ENCODE measurements at places on chromosomes 5 and 9. TPM values are rescaled to one million over a fixed set of nuclear protein-coding genes. Genes with fewer than 3 reads are reported as not detected.

SOX30 gene
- total RNA-seq: not detected

EIF4E1B gene
- not detected for total RNA-seq

GGTA1 gene
- 3.5 TPM for total RNA-seq

ZNF189 gene
- 22.8 TPM for total RNA-seq

LRRC70 gene
- 1.9 TPM for total RNA-seq

RNF130 gene
- total RNA-seq: 54.5 TPM

CD274 gene
- total RNA-seq: 4.6 TPM

IL31RA gene
- total RNA-seq: not detected

GRCh38 chr5:71986101-71986500 lies 121.2 kb upstream of the MAP1B start:
- no peaks in the 10 kb centered on the region for H3K36me3 ChIP-seq
- no peak for DNase-seq
- no peak overlapping the region for H3K27ac ChIP-seq
- no peak overlapping the region for H3K4me3 ChIP-seq
- H3K27me3 ChIP-seq: no peaks in the 10 kb centered on the region

- H3K27me3 ChIP-seq: no peaks in the 10 kb centered on the region
- no peak overlapping the region for H3K27ac ChIP-seq
- no peak for DNase-seq
Observed at GRCh38 chr9:118003240-118003639, 299.0 kb downstream of the TLR4 start.

DNA sequence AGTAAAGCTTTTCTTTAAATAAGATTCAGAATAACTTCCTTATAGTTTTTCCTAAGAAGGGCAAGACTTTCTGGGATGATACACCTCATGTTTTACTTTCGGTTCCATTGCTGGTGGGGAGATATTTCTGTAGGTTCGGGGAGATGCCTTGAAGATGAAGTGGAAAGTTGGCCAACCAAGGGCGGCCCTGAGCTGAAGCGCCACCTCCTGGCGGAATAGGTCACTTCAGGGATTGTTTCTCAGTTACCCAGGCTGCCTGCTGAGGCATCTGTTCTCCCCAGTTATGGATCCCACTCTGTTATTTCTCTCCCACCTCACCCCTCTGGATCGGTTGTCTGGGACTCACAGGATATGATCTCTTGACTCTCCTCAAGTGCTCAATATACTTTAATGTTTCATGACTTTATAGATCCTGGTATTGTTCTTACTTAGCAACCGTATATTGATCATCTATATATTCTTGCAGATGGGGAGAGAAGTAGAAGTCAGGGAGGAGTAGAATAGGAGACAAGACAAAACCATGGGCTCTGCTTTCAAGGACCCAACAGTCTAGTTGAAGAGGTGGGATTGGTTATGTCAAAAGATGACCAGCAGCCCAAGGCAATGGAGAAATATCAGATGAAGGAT lies 23.4 kb downstream of the MEGF10 start:
- no peaks in the 10 kb centered on the region for H3K36me3 ChIP-seq
- DNase-seq: peak; percentile 62
- H3K27ac ChIP-seq: no peak overlapping the region
- no peak overlapping the region for H3K4me3 ChIP-seq

- no peaks in the 10 kb centered on the region for H3K27me3 ChIP-seq
- peak overlapping the region; percentile 70 for H3K4me3 ChIP-seq
- peak overlapping the region; percentile 81 for H3K27ac ChIP-seq
- no peaks in the 10 kb centered on the region for H3K36me3 ChIP-seq
- peaks cover 3% of the 10 kb centered on the region for H3K4me1 ChIP-seq
- no peak for DNase-seq
Observed at GRCh38 chr9:108933231-108933717, 650 bp downstream of the ELP1 start.

- H3K4me1 ChIP-seq: peaks cover 69% of the 10 kb centered on the region
- no peak overlapping the region for H3K4me3 ChIP-seq
- H3K27me3 ChIP-seq: no peaks in the 10 kb centered on the region
- no peaks in the 10 kb centered on the region for H3K36me3 ChIP-seq
- no peak for DNase-seq
- peak overlapping the region; percentile 26 for H3K27ac ChIP-seq
Observed at GRCh38 chr5:150787656-150788055, 9.1 kb downstream of the SMIM3 start.

DNA sequence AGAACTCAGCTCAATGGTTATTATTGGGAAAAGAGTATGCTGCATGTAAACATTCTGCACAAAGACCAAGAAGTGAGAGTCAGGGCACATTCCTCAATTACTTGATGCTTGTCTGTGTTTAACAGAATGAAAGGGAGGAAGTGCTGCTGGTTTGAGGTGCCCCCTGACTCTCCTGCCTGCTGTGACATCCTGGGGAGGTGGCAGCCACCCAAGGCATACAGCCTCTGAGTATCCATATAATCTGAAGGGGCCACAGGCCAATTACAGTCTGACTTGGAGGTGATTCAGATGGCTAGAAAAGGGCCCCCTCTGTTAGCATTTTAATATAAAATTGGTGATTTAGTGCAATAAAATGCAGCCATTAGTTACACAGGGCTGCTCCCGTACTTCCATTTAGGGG lies 313.8 kb downstream of the ASTN2 start:
- H3K4me1 ChIP-seq: no peaks in the 10 kb centered on the region
- H3K36me3 ChIP-seq: no peaks in the 10 kb centered on the region
- DNase-seq: no peak
- no peaks in the 10 kb centered on the region for H3K27me3 ChIP-seq

DNA sequence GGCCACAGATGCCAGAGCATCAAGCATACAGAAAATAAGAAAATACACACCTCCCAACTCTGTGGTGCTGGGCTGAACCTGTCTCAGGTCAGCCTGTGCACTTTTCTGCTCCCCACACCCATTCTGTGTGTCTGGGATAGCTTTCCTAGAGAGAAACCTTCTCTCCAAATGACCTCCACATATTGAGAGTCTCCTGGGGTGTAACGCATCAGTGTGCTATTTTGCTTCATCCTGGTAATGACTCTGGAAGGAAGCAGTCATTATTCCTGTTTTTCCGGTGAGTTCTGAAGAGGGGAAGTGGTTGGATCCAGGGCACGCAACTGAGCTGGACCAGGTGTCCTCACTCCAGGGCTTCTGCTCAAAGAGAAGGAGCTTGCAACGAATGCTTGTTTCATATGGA lies 73.2 kb upstream of the SH3PXD2B start:
- no peaks in the 10 kb centered on the region for H3K27me3 ChIP-seq
- no peaks in the 10 kb centered on the region for H3K4me1 ChIP-seq
- no peak for DNase-seq
- H3K27ac ChIP-seq: no peak overlapping the region
- H3K36me3 ChIP-seq: no peaks in the 10 kb centered on the region

- no peaks in the 10 kb centered on the region for H3K27me3 ChIP-seq
- no peak for DNase-seq
- H3K36me3 ChIP-seq: no peaks in the 10 kb centered on the region
- H3K4me1 ChIP-seq: no peaks in the 10 kb centered on the region
- no peak overlapping the region for H3K27ac ChIP-seq
Observed at GRCh38 chr9:107279086-107279485, 4.0 kb upstream of the RAD23B start.

DNA sequence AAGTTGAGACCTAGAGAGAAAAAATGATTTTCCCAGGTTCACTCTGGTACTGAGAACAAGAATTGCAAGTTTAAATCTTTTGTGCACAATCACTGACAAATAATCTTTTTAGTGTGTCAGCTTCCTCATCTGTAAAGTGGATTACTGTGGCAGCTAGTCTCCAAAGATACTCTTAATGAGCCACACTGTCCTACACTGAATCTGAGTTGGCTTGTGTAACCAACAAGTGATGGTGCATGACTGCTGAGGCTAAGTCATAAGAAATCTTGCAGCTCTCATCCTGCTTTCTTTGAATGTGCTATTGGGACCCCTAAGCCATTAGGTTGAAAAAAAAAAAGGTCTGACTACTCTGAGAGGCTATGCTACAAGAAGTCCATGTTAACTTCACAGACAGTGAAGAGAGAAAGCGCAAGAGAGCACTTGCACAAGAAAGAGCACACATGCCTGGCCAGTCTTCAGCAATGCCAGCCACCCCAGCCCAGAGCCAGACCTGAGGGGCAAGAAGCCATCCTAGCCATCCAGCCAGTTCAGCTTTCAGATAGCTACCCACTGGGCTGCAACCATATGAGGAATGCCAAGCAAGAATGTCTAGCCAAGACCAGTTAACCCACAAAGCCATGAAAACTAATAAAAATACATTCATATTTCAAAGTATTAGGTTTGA lies 419.4 kb downstream of the RAB3C start:
- no peaks in the 10 kb centered on the region for H3K4me1 ChIP-seq
- no peak overlapping the region for H3K4me3 ChIP-seq
- no peaks in the 10 kb centered on the region for H3K27me3 ChIP-seq

Measured in Peyer's patch (tissue), 4 donors.